ENCODE measurements at places on chromosomes 13 and 19.
A peak's percentile ranks its signal among the peaks of the same experiment; 100 is the strongest.

- no peak for DNase-seq
Observed at GRCh38 chr19:47132194-47132852, 1.7 kb downstream of the SAE1 start.

DNA sequence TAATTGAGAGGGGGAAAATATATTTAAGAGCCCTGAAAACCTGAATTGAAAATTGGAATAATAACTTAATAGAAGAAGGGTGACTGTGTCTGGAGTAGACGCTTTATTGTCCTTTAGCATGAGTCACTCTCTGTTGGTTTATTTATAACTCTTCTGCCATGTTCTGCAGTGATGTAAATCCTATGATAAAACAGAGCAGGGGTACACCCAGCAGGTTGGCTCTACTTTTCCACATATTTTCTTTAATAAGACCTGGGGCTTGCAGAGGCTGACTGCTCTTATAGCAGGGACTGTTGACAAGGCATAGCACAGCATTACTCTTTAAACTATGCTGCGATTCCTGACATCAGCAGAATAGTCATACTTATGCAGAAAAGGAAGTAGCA, 389.9 kb upstream of the PCDH9 start:
- DNase-seq = no peak

- DNase-seq = no peak
Observed at GRCh38 chr19:4987256-4987655, 18.3 kb downstream of the KDM4B start.

- DNase-seq = no peak
Observed at GRCh38 chr13:97367016-97367822, 66.8 kb upstream of the RAP2A start.

GRCh38 chr13:33103457-33103856, 87.2 kb downstream of the KL start:
- DNase-seq = no peak

DNA sequence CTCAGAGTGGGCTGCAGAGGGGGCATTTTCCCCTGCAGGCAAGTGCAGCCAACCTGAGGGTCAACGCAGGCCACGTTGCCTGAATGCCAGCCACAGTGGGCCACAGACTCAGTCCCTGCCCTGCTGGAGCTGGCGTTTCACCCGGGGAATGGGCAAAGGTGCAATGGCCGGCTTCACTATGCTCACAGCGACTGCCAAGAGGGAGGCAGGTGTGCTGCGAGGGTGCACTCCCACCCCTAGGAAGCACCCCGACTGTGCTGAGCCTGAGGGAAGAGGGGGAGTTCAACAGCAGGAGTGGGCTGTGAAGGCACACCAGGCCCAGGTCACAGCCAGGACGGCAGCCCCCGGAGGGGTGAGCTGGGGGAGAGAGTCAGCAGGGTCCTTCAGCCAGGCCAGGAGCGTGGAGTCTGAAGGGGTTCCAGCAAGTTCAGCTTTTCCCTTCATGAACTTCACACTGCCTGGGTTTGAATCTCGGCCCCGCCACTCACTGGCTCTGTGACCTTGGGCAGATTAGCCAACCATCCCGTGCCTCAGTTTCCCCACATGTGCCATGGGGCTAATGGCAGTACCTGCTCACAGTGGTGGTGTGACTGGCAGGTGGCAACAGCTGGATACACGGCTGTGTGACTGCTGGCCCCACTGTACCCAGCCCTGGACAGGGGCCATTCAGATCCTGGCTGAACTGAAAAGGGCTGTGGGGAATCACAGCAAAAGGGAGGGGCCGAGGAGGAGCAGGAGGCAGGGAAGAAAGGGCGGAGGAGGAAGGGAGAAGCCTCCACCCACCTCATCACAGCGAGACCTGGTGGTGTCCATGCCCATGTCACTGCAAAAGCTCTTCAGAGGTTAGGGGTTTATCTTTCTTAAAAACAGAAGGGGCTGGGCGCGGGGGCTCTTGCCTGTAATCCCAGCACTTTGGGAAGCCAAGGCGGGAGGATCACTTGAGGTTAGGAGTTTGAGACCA, 7.6 kb downstream of the TRAPPC6A start:
- DNase-seq = no peak

- DNase-seq = peak; percentile 58
Observed at GRCh38 chr19:5926641-5927440, 12.8 kb downstream of the CAPS start.

DNA sequence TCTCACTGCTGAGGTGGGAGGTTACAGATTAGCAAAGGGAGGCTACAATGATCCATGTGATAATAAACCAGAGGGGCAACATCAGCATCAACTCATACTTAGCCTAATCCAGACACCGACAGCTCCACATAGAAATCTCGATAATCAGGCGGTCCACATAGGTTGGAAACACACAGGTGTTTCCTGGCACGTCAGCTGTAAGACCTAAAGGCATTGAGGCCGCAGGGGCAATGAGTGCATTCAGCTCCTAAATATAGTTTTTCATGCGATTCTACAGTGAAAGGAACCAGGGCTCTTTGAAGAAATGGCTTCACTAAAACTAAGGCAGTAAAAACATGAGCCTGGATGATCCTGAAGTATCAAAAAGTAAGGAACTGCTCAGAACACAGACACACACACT, 19.3 kb downstream of the PLPP2 start:
- DNase-seq = no peak

DNA sequence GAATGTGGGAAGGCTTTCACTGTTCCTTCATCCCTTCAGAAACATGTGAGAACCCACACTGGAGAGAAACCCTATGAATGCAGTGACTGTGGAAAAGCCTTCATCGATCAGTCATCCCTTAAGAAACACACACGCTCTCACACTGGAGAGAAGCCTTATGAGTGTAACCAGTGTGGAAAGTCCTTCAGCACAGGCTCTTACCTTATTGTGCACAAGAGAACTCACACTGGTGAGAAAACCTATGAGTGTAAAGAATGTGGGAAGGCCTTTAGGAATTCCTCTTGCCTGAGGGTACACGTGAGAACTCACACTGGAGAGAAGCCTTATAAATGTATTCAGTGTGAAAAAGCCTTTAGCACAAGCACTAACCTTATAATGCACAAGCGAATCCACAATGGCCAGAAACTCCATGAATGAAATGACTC, 18.6 kb downstream of the ZNF177 start:
- no peak for DNase-seq

DNA sequence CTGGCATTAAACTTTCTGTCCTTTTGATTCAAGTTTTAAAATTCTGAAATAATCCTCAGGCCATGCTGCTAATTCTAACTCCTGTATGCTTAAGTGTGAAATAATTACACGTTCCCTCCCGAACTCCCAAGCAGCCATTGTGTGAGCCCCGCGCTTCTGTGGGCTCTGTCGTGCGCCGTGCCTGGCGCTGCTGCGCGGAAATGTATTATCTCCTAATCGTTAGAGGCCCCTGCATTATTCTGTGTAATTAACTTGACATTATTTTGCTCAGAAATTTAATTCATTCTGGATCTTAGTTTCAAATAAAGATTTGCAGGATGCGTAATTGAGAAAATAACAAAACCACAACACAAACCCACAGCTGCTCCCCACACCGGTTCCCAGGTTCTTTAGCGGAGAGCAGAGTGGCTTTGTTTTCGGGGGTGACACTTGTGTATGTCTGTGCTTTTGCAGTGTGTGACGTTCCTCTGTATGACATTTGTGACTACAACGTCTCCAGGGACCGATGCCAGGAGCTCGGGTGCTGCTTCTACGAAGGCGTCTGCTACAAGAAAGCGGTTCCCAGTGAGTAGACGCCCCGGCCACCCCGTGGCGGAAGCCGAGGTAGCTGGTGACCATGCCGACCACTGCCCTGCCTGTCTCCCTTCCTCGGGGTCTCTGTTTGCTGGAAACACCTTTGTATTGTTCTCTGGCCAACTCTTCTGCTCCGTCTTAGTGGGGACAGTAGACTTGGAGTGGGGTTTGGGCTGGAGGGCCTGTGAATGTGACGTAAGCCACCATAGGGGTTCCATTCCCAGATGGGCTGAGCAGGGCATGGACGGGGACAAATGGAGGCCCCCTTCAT, 7.5 kb downstream of the TEX29 start:
- no peak for DNase-seq

GRCh38 chr13:41492432-41493260, 35.3 kb downstream of the RGCC start:
- DNase-seq = no peak

- DNase-seq = no peak
Observed at GRCh38 chr13:22126433-22127021, 455.7 kb downstream of the FGF9 start.

DNA sequence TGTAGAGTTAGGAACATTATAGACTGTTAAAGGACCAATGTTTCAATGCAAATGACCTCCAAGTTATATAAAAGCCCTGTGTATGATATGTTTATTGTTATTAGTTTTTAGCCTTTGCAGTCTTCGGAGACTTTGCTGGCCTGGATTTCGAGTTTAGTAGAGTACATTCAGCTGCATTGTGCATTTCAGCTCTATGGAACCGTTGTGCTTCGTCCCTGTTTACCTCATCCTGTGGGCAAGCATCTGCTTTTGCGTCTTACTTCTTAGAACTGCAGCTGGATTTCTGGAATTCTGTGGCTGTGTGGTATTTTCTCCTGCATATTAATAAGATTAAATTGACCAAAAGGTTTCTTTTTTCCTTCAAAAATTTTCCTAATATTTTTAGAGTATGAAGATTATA, 138.6 kb downstream of the KCNRG start:
- DNase-seq = no peak

DNA sequence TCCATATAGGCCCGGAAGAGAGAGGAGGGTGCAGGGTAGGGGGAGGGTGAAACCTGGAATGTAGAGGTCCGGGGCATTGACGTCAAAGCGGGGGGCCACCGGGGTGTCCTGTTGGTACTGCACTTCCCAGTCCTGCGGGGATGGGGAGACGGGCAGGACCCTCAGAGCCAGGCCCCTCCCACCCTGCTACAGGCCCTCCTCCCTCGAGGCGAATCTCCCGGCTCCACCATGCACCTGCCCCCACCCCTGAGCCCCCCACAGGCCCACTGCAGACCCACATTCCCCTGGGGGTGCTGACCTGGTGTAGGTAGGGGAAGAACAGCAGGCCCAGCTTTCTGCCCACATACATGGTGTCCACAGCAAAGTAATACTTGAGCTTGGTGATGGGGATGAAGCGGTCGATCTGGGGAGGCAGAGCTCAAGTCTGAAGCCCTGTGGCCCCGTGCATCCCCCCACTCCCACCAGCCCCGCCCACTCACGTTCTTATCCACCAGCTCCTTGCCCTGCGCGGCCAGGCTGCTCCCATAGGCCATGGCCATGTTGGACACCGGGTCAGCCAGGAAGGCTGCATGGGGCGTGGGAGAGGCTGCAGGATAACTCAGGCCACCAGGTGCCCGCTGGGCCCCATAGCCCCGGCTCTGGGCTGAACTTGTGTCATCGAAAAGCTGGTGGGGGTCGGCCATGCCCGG, 5.0 kb downstream of the C19orf33 start:
- no peak for DNase-seq

DNA sequence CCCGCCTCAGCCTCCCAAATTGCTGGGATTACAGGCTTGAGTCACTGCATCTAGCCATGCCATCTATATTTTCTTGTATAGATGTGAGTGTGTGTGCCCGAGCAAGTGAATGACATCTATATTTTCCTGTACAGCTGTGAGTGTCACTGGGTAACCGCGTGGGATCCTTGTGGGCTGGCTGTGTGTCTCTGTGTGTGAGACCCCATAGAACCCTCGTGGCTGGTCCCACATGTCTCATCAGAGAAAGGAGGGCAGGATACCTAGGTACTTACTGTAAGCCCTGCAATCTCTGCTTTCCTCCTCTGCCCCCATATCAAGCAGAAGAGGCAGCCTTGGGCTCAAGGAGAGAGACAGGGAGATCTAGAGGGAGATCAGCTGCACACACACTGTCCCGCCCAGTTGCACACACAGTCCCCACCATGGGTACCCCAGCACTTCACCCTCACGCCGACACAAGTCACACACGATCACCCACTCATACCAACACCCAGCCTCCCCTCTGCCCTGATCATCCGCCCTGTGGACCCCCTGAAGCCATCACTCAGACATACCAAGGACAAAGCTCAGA, 655 bp downstream of the DENND1C start:
- no peak for DNase-seq

DNA sequence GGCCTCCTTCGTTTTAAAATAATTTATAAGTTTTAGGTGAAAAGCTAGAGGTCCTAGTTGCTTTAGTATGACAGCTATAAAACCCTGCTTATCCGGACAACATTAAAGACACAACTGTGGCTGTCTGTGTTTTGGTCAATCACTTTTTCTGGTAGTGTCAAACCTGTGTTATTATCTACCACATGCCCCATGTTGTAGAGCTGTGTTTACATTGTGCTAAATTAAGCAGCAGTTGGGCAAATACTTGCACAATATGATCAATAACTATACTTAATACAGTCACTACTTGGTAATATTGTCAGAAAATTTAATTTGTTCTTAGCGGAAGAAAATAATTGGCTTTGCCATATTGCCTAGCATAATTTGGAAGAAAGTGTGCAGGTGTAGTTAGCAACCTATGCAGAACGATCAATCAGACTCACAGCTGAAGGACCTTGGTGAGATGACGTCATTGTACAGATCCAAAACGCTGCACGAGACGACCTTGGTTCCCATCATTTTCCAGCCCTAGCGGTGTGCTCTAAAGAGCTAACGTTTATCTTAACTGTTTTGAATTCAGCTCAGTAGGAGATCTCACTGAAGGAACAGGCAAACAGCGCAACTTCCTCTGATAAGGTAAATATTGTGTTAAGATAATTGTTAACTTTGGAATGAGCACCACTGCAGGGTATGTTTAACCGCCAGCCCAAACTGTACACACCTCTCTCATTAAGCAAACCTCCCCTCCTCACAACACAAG, 476.6 kb downstream of the IRS2 start:
- DNase-seq = no peak

GRCh38 chr13:25816239-25816638, 235.6 kb downstream of the SHISA2 start:
- no peak for DNase-seq

- no peak for DNase-seq
Observed at GRCh38 chr19:19820774-19821320, 703 bp downstream of the ZNF506 start.

GRCh38 chr13:75279834-75280369, 202.1 kb downstream of the TBC1D4 start:
- no peak for DNase-seq

DNA sequence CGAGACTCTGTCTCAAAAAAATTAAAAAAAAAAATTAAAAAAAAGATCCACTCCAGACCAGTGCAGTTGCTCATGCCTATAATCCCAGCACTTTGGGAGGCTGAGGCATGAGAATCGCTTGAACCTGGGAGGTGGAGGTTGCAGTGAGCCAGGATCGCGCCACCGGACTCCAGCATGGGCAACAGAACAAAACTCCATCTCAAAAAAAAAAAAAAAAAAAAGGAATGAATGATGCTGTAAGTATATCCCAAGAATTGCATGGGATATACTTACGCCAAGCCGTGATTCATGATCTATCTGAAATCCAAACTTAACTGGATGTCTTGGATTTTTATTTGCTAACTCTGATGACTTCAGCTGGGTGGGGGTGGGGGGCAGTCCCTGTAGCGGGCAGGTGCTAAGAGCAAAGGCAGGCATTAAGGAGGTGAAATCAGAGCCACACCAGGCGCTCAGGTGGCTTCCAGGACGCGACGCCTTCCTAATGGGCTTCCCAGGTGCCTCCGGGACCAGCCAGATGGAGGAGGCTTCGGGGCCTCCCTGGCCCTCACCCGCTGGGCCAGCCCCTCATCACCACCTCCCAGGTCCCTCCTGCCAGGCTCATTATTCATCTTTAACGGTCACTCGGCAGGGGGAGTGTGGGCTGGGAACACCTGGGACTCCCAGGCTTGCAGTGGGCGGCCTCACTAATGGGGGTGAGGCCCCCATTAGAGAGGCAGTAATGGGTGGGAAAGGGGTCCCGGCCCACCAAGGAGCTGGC, 11.4 kb upstream of the FUT5 start:
- DNase-seq = no peak

Data from left ventricle myocardium inferior (tissue), 1 donor.